Vein endothelial cell (primary cell): ENCODE measurements at places on chromosomes 6 and 20. TPM values are rescaled to one million over a fixed set of nuclear protein-coding genes. Genes with fewer than 3 reads are reported as not detected.

The OPRL1 gene
- 1.3 and 2.9 TPM in 2 replicates for total RNA-seq

The C20orf202 gene
- total RNA-seq, result 0.33 TPM in 1 of 2 replicates, not detected in the other

The VSX1 gene
- total RNA-seq, result not detected in 2 replicates

The ZC2HC1B gene
- not detected in 2 replicates for total RNA-seq

The FRMD1 gene
- total RNA-seq, result not detected in 2 replicates

The MUC21 gene
- not detected in 2 replicates for total RNA-seq

The KCNK5 gene
- total RNA-seq, result not detected in 2 replicates

The PABPC1L gene
- total RNA-seq, result 1.3 and 1.4 TPM in 2 replicates

The E2F1 gene
- 8.2 and 10.5 TPM in 2 replicates for total RNA-seq

The TFEB gene
- 3.3 and 4.2 TPM in 2 replicates for total RNA-seq

The CDC25B gene
- total RNA-seq, result 29.1 and 32.0 TPM in 2 replicates

The CDK5RAP1 gene
- total RNA-seq, result 19.9 TPM in 2 replicates

The LY6G6C gene
- not detected in 2 replicates for total RNA-seq

The BPIFB4 gene
- not detected in 2 replicates for total RNA-seq

The HSPA12B gene
- total RNA-seq, result 3.9 and 11.1 TPM in 2 replicates

The SPATA25 gene
- 0.57 and 1.3 TPM in 2 replicates for total RNA-seq

The OVOL2 gene
- not detected in 2 replicates for total RNA-seq

The NKAIN2 gene
- not detected in 2 replicates for total RNA-seq

The USP49 gene
- 3.2 and 3.9 TPM in 2 replicates for total RNA-seq

The SLC17A3 gene
- not detected in 2 replicates for total RNA-seq

The OTOR gene
- not detected in 2 replicates for total RNA-seq

The FLRT3 gene
- 0.96 and 1.3 TPM in 2 replicates for total RNA-seq

The DACT2 gene
- total RNA-seq, result not detected in 2 replicates

The BMP6 gene
- 163 and 246 TPM in 2 replicates for total RNA-seq

The LY6G6F gene
- total RNA-seq, result not detected in 2 replicates

The TMEM170B gene
- total RNA-seq, result 2.3 and 4.5 TPM in 2 replicates
